LoVo (cell line): ENCODE measurements at places on chromosomes 13 and 19.

GRCh38 chr13:79281339-79281747, 124.7 kb downstream of the RBM26 start:
- DNase-seq: no peak

- DNase-seq: peak; percentile 12
These were observed at the start of gene DACH1 for GRCh38 chr13:71867131-71867814. Gene DACH1, minus strand, starts transcription at chr13:71867204.

DNA sequence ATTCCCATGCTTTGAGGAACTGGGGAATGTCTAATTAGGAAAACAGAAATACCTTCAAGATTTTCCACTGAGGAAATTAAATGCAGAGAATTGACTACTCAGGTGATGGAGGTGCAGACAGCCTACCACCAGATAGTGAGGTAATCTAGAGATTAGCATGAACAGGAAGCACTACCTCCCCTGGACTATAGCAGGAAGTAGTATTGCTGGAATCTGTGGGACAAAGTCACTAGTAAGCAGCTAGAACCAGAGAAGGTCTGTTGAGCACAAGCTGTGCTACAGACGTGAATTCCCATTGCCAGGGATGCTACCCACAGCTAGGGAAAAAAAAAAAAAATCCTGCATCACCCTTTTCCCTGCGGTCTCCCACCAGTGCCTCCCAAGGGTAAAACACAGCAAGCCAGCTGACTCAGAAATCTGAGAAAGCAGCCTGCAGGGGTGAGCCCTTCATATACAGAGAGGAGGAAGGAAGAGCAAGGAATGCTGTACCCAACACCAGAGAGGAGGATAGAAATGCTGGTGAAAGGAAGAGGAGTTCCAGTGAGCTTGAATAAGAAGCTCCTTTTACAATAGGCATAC, 10.2 kb downstream of the ENOX1 start:
- no peak for DNase-seq

GRCh38 chr19:41354343-41354953, 726 bp upstream of the TGFB1 start:
- DNase-seq: no peak

GRCh38 chr13:90302107-90302506, 1045.4 kb upstream of the MIR17HG start:
- no peak for DNase-seq

DNA sequence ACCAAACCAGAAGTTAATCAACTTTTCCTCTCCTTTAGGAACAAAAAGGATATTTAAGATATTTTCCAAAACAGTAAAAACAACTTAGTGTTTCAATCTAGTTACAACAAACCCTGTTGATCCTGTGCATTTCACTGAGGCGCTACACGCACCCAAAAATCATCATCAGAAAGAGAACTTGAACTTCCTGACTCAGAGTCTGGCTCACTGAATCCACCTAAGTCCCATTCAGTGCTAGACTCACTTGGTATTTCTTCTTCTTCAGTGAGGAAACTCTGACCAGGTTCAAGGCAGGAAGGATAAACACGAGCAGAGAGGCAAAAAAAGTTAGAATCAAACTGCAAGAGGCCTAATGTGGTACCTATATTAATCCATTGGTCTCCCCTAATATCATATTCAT, 2.2 kb downstream of the KBTBD6 start:
- DNase-seq: no peak

GRCh38 chr19:5958074-5958850, 19.7 kb downstream of the RANBP3 start:
- DNase-seq: no peak

DNA sequence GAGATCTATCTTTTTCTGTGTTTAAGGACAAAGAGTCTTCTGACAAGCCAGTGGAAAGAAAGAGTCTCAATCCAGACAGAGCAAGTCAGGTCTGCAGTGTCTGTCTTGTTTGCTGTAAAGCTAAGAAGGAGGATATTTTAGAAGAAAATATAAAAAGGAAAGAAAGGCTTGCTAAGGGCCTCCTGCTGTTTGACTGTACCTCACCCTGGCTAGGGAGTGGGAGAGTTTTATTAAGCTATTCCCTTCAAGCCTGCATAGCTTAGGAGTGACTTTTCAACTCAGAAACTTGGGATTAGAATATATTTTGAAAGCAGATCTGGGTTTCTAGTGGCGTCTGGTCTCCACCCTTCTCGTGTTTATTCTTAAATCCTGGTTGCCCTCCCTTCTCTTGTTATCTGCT, 460.0 kb downstream of the COG6 start:
- peak; percentile 36 for DNase-seq

- no peak for DNase-seq
These were observed 17.6 kb downstream of the ELL start for GRCh38 chr19:18503971-18504885.

DNA sequence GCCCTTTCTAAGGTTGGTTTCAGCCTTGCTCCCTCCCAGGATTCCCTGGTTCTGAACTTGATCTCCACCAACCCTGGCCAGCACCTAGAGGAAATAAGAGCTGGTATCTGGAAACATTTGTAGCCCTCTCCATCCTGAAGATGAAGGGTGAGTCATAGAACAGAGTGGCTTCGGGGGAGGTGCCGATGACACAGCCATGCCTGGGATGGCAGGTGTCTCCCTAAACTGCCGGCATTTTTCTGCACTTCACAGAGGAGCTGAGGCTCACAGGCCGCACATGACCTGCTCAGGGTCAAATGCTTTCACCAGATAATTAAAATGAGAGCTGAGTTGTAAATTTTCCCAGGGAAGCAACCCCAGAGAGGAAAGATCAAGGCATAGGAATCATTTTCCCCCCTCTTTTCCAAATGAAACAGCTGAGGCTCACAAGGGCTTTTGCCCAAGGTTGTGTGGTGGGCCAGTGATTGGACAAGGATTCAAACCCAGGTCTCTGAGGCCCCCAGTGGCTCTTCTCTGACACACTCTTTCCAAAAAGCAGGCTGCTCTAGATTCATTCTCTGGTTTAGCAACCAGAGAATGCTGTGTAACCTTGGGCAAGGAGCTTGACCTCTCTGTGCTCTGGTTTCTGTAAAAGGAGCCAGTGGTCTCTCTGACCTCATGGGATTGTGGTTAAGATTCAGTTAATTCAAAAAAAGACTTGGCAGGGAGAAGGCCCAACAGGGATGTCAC, 1.2 kb upstream of the SLC25A42 start:
- peak; percentile 3 for DNase-seq

- no peak for DNase-seq
These were observed 123.5 kb downstream of the CRYL1 start for GRCh38 chr13:20401931-20402856.

GRCh38 chr19:43433358-43433673, 18.6 kb downstream of the TEX101 start:
- no peak for DNase-seq

GRCh38 chr19:55287361-55288079, 3.7 kb downstream of the BRSK1 start:
- no peak for DNase-seq

GRCh38 chr13:74870865-74871264, 611.1 kb downstream of the TBC1D4 start:
- peak; percentile 24 for DNase-seq

DNA sequence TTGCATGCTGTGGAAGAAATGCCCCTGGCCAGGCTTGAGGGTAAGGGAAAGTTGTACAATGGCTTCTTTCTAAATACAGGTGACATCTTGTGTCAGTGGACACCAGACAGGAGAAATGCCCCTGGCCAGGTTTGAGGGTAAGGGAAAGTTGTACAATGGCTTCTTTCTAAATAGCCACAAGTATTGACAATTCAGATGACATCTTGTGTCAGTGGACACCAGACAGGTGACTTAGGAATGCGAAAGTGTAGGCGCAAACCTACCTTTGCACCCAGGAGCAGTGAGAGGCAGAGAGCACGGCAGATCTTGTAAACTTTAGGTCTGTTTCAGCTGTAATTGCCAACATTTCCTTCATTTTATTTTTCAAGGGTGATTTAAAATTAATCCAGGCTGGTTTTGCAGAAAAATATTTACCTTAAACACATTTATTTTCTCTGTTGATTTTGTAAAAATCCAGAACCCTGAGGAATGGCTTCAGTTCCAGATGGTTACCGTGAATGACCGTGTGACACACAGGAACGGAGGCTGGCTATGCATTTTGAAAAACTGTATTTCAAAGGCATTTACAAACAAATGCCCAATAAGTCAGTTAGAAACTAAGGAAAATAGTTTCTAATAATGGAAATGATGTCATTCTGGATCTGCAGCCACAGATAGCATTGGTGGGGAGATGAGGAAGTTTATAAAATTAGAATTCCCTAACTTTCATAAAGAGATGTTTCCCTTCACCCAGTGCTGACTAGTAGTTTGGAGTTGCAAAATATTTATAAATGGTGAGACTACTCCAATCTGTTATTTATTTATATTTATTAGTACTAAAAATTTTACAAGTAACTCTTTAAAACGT, 34.9 kb downstream of the TNFSF13B start:
- no peak for DNase-seq

GRCh38 chr13:95138876-95139585, 162.2 kb downstream of the ABCC4 start:
- no peak for DNase-seq

DNA sequence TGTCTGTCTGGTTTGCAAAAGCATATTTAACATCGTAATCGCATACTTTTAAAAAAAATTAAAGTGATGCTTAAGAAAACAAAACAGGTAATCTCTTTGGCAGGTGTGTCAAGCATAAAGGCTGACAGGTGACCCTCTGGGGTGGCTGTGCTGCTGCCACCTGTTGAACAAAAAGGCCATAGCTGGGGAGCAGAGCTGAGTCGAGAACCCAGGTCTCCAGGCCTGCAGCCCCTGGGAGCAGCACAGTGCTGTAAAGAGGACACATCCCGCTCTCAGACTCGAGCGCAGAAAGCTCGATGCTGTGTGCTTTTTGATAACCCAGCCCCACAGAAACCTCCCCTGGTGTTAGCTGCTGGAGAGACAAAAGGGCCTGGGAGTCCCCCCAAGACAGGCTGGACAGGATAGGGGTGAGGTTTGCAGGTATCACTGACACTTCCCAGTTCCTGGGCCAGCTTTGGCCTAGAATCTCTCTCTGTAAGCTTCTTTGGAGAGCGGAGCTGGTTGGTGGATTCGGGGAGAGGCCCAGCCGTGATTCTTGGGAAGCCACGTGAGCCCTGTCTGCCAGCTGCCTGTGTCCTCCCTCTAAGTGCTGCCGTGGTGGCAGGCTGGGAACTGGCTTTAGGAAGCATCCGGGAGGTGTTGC, 66.9 kb downstream of the C13orf42 start:
- no peak for DNase-seq

- DNase-seq: no peak
These were observed 252.5 kb downstream of the OXGR1 start for GRCh38 chr13:96741779-96742178.
